H9 (cell line): ENCODE measurements at places on chromosomes 1 and 21. TPM values are rescaled to one million over a fixed set of nuclear protein-coding genes. Genes with fewer than 3 reads are reported as not detected.

Gene S100A9
- not detected in 2 replicates for total RNA-seq

Gene ZFP69B
- total RNA-seq, result 16.2 and 17.5 TPM in 2 replicates

Gene TMEM82
- 1.0 and 1.4 TPM in 2 replicates for total RNA-seq

Gene GPA33
- 0.11 TPM in 1 of 2 replicates, not detected in the other for total RNA-seq

Gene DMBX1
- 2.3 and 2.5 TPM in 2 replicates for total RNA-seq
